Tibial nerve (tissue), 4 donors: ENCODE measurements at places on chromosomes 2 and 18. TPM values are rescaled to one million over a fixed set of nuclear protein-coding genes. Genes with fewer than 3 reads are reported as not detected.

GRCh38 chr2:204977914-204978313, 432.6 kb downstream of the PARD3B start:
- no peak for DNase-seq
- H3K27me3 ChIP-seq = no peaks in the 10 kb centered on the region
- no peak overlapping the region for H3K27ac ChIP-seq
- no peaks in the 10 kb centered on the region for H3K36me3 ChIP-seq
- no peak overlapping the region for H3K4me3 ChIP-seq

DNA sequence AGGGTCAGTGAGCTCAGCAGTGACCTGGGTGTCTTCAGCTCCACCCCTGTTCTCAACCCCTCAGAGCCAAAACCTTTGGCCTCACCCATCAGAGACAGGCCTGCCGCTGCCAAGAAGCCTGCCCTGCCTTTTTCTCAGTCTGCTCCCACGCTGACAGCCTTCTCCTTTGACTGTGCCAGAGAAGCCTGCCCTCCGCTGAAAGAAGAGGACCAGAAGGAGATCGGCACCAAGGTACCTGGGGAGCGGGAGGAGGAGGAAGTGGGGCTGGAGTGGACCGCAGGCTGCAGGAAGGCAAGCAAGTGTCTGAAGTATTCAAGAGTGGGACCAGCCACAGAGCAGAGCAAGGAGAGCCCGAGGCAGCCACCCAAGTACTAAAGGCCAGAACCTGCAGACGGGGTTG, 33.2 kb downstream of the TOGARAM2 start:
- no peak overlapping the region for H3K4me3 ChIP-seq
- H3K27me3 ChIP-seq = no peaks in the 10 kb centered on the region
- DNase-seq = no peak
- peak overlapping the region; percentile 73 for H3K27ac ChIP-seq
- H3K4me1 ChIP-seq = no peaks in the 10 kb centered on the region

GRCh38 chr2:28049416-28049815, 158.9 kb downstream of the BABAM2 start:
- H3K4me1 ChIP-seq = peaks cover 7% of the 10 kb centered on the region
- DNase-seq = no peak
- no peaks in the 10 kb centered on the region for H3K36me3 ChIP-seq
- H3K4me3 ChIP-seq = no peak overlapping the region
- no peak overlapping the region for H3K27ac ChIP-seq

GRCh38 chr18:34659579-34660517, 50.2 kb upstream of the DTNA start:
- H3K36me3 ChIP-seq = no peaks in the 10 kb centered on the region
- no peak overlapping the region for H3K4me3 ChIP-seq
- H3K27ac ChIP-seq = peak overlapping the region; percentile 80

- H3K4me1 ChIP-seq = no peaks in the 10 kb centered on the region
- no peak overlapping the region for H3K4me3 ChIP-seq
- DNase-seq = no peak
These were observed 5.7 kb upstream of the RTKN start for GRCh38 chr2:74447230-74447999.

GRCh38 chr18:58190842-58191530, 147.0 kb downstream of the NEDD4L start:
- no peaks in the 10 kb centered on the region for H3K36me3 ChIP-seq
- DNase-seq = no peak
- H3K27me3 ChIP-seq = no peaks in the 10 kb centered on the region
- H3K4me3 ChIP-seq = no peak overlapping the region

- peaks cover 78% of the 10 kb centered on the region for H3K36me3 ChIP-seq
- H3K27me3 ChIP-seq = no peaks in the 10 kb centered on the region
- no peak for DNase-seq
- no peak overlapping the region for H3K4me3 ChIP-seq
- H3K4me1 ChIP-seq = peaks cover 70% of the 10 kb centered on the region
- no peak overlapping the region for H3K27ac ChIP-seq
These were observed 11.4 kb downstream of the FOSL2 start for GRCh38 chr2:28404086-28404485.

The ALLC gene
- 13.0 TPM for total RNA-seq
